ENCODE measurements at places on chromosomes 6 and 20.

DNA sequence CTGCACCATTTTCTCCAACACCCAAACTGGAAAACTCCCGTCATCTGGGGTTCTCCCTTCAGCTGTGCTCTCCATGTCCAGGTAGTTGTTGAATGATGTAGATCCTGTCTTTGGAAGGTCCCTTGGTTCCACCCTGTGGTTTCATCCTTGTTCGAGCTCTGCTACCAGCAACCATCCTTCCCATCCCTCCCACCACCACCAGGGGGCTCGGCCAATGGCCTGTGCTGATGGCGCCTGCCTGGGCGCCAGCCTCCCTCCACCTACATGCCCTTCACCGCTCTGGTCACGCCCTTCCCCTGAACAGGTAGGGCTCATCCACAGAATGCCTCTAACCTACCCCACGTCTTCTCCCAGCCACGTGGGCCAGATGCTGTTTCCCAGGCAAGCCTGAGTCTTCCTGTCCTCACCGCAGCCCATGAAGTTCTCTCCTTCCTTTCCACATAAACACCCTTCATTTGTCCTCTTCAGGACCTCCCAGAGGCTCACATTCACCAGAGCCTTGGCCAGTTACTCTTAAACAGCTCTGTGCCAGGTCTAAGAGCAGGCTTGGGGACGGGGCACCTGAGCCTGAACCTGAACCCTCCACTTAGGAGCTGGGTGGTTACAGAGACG, 75.1 kb upstream of the DUSP22 start:
- DNase-seq = no peak

DNA sequence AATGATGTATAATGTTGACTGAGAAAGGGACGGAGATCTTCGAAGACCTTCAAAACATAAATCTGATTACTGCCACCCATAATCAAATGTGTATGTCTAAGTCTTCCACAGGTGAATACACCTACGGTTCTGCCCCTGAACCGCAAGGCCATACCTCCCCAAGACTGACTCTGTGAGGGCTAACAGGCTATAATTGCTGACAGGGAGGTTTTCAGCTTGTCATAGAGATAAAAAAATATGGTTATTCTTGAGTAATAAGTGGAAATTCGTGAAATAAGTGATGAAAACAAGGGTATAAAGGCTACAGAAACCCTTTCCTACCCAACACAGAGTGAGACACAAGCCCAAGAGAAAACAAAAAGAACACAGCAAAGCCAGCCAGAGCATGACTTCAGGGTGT, 188.9 kb downstream of the ATXN1 start:
- DNase-seq = no peak

- DNase-seq = no peak
Observed at GRCh38 chr6:3423439-3424184, 33.2 kb downstream of the SLC22A23 start.

GRCh38 chr20:47682916-47683315, 102.4 kb downstream of the SULF2 start:
- no peak for DNase-seq

GRCh38 chr20:62692176-62692575, 16.5 kb upstream of the NTSR1 start:
- DNase-seq = no peak

GRCh38 chr6:3471711-3472110, 14.9 kb upstream of the SLC22A23 start:
- no peak for DNase-seq

DNA sequence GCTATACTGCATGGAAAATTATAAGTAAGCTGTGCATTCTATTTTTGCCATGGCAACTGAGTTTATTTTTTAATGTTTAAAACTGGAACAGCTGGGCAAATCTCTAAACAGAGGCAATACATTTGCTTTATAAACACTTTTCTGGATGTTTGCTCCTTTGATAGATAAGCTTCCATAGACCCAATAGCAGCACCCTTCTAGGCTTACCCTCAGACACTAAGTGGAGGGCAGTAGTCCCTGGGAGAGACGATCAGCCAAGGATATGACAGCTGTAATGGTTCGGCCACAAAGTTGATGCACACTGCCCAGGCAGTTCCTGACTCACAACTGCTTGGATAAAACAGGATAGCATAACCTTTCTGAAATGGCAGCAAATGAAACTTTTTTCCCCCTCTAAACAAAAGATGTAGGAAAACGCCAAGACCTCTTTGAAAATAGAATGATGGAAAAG, 8.5 kb upstream of the MRPS10 start:
- DNase-seq = no peak

DNA sequence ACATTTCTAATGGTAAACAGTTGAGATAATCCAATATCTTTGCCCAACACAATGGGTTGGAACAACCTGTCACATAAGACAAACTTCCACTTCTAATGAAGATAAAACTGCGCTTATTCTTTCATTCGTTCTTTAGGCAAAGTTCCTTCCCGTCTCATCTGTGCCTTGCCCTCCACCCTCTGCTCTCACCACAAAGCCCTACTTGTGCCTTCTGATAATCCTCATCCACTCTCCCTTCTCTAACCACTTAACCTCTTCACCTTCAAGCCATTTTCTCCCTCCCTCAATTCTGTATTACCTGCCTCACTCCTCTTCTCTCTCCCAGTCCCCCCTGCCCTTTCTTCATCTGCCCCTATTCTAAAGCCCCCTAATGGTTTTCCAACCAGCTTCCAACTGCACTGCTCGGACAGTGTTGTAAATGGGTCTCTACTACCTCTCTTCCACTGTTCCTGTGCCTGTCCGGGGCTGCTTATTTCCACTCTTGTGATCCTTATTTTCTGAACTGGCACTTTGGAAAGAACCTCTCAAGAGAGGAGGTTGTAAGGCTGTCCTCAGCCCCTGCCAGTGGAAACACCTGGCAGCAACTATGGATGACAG, 62.9 kb upstream of the MYB start:
- DNase-seq = no peak

DNA sequence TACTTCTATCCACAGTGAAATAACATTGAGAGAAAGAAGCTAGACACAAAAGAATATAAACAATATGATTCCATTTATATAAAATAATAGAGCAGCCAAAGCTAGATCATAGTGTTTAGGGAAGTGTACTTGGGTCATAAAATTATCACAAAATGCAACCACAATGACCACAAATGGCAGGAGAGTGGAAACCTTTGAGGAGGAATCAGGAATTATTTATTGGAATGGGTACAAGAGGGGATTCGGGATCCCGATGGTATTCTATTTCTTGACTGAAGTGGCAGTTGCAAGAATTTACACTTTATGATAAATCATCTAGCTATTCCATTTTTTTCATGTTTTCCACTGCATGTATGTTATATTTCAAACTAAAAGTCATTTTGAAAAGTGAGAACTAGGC, 76.1 kb downstream of the IPCEF1 start:
- DNase-seq = no peak

- no peak for DNase-seq
Observed at GRCh38 chr6:26624557-26624956, 27.8 kb downstream of the ABT1 start.

DNA sequence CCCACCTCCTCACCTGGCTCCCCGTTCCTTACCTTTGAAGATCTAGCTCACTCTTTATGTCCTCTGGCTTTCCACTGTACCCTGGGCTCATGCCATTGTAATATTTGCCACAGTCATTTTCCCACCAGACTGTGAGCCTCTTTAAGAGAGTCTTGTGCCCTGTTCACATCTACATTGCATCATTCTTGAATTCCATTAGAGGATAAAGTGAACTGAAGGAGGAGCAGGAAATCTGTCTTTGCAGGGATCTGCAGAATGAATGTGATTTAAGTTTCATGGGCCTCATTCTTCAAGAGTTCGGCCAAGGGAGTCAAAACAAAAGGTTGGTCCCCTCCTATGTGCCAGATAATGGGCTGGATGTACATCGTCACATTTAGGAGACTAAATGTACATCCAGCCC, 272.6 kb upstream of the CITED2 start:
- no peak for DNase-seq

DNA sequence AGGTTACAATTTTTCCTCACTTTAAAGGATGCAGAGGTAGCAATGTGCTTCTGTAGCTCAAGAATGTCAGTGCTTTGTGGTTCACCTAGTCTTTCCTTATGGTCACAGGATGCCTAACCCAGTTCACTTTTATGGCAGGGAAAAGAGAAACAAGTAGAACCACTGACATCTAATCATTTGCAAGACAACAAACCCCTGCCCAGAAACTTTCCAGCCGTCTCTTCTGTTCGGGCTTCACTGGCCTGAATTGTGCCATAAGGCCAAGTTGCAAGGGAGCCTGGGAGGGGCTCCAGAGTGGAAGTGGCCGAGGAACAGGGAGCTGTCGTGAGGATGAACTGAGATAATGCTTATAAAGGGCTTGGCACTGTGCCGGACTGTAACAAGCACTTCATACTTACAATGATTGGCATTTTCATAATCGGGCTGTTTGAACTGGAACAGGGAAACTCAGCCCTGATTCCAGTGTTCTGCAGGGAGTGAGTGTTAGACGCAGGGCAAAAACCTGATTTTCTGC, 212.6 kb downstream of the BCAS1 start:
- DNase-seq = no peak

GRCh38 chr6:130447374-130447773, 81.6 kb downstream of the TMEM200A start:
- no peak for DNase-seq

DNA sequence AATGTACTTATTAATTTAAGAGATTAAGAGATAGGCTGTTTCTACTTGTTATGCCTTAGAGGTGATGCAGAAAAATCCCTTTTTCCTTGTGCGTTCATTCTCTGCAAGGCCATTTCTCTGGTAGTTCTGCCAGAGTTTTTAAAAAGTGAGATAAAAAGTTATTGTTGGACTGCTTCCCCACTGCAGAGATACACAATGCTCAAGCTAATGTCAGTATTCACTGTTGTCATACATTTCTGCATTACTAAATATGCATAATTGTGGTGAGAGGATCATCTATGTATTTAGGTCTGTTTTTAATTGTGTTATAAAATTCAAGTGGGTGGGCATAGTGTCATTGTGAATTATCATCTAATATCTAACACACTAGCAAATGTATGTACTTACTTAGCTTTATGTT, 600.4 kb downstream of the HTR1B start:
- no peak for DNase-seq

DNA sequence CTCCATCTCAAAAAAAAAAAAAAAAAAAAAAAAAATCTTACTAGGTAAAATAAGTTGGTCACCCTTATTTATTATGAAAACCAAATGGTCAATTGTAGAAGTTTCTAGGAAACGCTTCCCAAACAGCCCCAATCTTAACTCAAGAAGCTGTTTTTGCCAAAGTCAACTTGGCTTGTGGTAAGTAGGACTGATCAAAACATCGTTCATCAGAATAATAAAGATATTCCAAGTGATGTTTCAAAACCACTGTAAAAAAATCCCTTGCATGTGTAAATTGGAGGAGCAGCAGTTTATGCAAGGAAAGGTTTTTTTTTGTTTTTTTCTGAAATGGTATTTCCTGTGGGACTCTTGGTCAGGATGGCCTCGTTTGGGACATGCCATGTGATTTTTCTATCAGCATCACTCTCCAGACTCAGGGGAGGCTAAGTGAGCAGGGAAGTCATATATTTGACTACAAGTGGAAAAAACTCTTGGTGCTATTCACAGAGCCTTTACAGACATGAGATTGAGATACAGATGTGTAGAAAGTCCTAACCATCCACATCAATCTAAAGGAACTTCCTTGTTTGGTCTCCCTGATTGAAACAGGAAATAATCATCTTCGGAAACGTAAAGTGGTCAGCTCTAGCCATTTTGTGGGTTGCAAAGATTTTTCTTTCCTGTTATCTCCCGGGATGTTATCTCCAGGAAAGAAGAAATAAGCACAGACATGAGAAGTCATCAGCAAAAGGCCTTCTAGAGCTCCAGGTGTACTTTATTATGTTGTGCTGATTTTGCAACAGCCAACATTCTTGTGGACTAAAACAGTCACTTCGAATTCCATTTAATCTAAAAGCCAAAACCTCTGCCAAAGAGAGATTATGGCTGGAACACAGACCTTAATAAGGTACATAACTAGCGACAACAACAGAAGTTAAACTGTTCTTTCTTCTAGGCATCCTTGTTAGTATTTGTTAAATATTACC, 177.8 kb downstream of the EDN1 start:
- no peak for DNase-seq
